ENCODE measurements at places on chromosomes 13 and 19. TPM values are rescaled to one million over a fixed set of nuclear protein-coding genes. Genes with fewer than 3 reads are reported as not detected.

The TIMM29 gene
- total RNA-seq = 26.2 TPM

The KLHL1 gene
- total RNA-seq = not detected

The S1PR4 gene
- 3.6 TPM for total RNA-seq

The MPHOSPH8 gene
- total RNA-seq = 9.2 TPM

Measured in bladder microvascular endothelial cell (primary cell).